ENCODE measurements at places on chromosomes 13 and 19.

DNA sequence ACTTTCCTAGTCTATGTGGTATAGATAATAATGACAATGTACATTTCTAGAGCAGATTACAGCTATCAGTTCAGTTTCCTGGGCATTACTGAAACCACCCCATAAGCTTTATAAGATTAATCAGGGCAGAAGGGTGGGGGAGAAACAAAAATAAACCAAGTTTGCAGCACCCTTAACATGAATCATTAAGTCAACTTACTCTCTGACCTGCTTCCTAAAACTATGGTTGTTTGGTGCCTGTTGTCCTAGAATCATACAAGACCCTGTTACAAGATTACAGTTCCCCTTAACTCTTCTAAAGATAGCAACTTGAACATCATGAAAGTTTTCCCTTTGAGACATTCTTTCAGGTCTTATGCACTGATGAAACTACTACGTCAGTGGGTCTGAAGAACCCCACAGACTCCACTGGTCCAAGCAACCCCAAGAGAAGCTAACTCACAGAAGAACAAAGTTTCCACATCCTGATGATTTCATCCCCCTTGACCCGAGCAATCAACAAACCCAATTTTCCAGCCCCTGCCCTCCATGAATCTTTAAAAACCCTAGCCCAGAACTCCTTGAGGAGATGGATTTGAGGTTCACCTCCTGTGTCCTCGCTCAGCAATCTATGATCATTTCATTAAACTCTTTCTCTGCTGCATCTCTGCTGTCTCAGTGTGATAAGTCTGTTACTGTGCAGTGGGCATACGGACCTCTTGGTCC lies 336.5 kb downstream of the FOXO1 start:
- DNase-seq = no peak

DNA sequence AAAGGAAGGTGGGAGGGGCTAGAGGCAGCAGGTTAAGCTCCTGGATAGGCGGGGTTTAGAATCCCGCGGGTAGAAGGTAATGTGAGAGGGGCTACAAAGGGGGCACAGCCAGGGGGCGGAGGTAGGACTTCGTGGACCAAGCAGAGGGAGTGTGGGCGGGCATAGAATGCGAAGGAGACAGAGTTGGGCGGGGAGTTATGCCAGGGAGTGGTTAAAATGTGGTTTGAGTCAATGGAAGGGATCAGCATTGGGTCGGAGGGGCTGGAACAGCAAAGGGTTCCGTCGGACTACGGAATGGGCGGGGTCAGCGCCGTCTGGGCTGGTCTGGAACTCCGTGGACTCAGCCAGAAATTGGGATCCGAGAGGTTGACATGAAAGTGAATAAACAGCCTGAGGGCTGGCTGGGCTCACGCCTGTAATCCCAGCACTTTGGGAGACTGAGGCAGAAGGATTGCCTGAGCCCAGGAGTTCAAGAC lies 3.0 kb downstream of the LTBP4 start:
- DNase-seq = no peak

DNA sequence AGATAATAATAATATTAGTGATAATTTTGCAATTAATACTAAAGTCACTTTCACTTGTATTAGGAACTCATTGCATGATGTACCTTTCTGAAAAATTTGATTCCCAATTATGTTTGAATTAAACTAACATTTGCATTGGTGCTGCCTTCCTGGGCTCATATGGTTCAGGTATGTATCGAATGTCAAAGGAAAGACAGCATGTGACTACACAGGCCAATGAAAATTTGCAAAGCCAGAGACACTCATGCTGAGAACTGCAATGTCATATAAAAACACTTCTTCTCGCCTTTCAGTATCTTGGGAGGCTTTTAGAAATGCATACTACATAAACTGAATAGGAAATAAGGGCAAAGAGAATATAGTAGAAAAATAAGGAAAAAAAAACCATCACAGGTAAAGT lies 44.3 kb downstream of the RAP2A start:
- DNase-seq = no peak

DNA sequence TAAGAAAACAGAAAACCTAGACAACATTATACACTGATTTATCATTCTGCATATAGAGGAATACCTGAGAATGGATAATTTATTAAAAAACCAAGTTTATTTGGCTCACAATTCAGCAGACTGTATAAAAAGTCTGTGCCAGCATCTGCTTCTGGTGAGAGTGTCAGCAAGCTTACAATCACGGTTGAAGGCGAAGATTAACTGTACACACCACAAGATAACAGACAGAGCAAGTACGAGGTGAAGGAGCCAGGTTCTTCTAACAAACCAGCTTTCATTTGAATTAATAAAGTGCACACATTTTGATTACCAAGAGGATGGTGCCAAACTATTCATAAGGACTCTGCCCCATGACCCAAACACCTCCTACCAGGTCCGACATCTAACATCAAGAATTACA lies 28.8 kb downstream of the ZNF91 start:
- no peak for DNase-seq

DNA sequence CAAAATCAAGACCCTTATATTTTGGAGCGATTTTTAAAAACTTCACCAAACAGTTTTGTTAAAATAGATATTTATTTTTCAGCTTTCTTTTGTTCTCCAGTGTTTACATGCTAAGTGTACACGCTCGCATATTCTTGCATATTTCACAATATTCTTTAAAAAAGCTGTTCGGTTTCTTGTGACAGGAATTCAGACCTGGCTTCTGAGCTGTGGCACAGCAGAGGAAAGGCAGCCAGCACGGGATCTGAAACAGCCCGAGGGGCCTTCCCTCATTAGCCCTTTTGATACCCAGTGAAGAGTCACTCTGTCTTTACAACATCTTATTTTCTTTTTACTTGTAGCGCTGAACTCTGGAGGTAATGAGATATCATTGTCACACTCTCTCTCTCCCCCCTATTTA lies 234.0 kb downstream of the B3GLCT start:
- no peak for DNase-seq

GRCh38 chr19:11279505-11280236 lies 16.3 kb upstream of the TSPAN16 start:
- no peak for DNase-seq

All from activated CD8-positive, alpha-beta memory T cell treated with anti-CD3 and anti-CD28 coated beads for 48 hours (primary cell).